ENCODE measurements at places on chromosomes 12 and 14.
A peak's percentile ranks its signal among the peaks of the same experiment; 100 is the strongest.

- no peak for DNase-seq
Observed at GRCh38 chr12:45611061-45611460, 118.4 kb upstream of the ARID2 start.

DNA sequence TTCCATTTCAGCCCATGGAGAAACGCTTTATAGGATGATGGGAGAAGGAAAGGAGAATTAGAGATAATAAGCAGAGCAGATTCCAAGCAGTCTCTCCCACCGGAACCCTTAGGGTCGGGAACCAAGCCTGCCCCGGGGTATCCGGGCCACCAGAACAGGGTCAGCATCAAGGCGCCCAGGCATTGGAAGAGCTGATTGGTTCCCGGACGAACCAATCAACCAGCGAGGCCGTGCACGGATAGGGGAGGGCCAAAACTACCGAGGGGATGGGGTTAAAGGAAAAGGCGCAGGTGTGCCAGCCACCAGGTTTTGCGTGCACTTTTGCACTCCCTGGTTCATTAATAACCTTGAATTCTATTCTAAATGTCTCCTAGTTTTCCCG lies 1.7 kb downstream of the PPM1H start:
- peak; percentile 73 for DNase-seq

- DNase-seq = no peak
Observed at GRCh38 chr12:93848523-93849101, 171.4 kb downstream of the CRADD start.

DNA sequence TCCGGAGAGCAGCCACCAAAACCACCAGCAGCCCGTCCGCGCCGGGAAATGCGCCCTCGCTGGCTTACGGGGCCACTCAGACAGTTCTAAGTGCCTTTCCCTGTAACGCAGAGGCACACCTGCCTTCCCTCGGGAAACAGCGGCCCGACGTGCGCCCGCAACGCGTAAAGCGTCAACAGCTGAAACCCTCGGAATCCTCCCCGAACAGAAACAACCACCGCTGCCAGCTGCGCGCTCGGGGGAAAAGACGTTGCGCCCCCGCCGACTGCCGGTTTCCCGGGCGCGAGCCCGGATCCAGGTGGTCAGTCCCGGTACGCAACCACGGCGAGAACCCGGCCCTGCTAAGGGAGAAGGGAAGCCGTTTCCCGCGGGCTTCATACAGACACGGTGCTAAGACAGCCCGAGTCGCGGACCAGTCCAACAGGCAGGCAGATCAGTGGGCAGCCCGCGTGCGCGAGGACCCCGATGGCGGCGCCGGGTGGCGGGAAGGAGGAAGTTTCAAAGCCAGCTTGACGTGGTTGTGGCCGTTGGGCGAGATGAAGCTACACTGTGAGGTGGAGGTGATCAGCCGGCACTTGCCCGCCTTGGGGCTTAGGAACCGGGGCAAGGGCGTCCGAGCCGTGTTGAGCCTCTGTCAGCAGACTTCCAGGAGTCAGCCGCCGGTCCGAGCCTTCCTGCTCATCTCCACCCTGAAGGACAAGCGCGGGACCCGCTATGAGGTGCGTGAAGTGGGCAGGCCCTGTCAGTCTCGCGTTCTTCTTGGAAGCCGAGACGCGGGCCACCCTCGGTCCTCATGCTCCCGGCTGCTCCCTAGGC lies at the start of gene LRR1:
Gene LRR1 (plus strand): TSS at position 456 of the 816 bp plus-strand sequence. CDS start 81 bp downstream, at position 537.
- peak; percentile 69 for DNase-seq

GRCh38 chr12:114820796-114821195 lies 136.8 kb upstream of the TBX3 start:
- DNase-seq = no peak

- peak; percentile 49 for DNase-seq
Observed at GRCh38 chr12:21774358-21775132, at the start of gene KCNJ8. KCNJ8 (minus strand) TSS chr12:21774706; CDS start chr12:21773616, 1,090 bp downstream.

- DNase-seq = no peak
Observed at GRCh38 chr14:68559949-68560348, 232.9 kb downstream of the ZFP36L1 start.

- DNase-seq = no peak
Observed at GRCh38 chr14:24037658-24038037, 14.2 kb upstream of the CARMIL3 start.

- no peak for DNase-seq
Observed at GRCh38 chr14:21267886-21268616, 1.2 kb downstream of the HNRNPC start.

GRCh38 chr14:31154956-31155355 lies 52.6 kb downstream of the HECTD1 start:
- no peak for DNase-seq

DNA sequence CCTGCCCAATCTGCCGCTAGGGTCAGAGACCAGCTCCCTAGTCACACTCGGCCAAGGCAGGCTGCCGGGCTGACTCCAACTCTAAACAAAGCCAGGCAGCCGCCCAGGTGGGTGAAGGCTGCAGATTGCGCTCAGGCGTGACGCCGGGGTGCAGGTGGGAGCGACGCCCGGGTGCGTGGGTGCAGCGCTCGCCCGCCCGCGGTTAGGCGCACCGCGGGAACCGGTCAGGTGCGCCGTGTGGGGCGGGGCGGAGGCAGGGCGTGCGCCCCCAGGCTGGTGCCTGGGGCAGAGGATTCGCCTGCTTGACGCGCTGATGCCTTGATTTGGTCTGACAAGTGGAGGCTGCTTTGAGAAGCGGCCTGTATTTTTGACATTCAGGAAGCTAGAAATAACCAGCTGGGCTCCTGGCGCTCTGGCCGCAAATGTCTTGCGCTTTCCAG lies 126.7 kb upstream of the HIF1A start:
- no peak for DNase-seq

DNA sequence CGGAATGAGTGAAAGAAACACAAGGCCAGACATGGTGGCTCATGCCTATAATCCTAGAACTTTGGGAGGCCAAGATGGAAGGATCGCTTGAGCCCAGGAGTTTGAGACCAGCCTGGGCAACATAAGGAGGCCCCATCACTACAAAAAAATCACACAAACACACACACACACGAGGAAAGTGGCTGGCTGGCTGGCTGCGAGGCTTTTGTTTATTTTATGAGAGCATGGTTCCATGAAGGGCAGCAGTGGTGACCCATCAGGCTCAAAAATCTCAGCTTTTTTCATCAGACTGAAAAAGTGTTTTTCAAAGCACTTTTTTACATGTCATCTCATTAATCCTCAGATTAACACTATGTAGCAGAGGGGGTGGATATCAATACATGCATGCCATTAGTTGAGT lies 27.7 kb downstream of the VDR start:
- DNase-seq = no peak

DNA sequence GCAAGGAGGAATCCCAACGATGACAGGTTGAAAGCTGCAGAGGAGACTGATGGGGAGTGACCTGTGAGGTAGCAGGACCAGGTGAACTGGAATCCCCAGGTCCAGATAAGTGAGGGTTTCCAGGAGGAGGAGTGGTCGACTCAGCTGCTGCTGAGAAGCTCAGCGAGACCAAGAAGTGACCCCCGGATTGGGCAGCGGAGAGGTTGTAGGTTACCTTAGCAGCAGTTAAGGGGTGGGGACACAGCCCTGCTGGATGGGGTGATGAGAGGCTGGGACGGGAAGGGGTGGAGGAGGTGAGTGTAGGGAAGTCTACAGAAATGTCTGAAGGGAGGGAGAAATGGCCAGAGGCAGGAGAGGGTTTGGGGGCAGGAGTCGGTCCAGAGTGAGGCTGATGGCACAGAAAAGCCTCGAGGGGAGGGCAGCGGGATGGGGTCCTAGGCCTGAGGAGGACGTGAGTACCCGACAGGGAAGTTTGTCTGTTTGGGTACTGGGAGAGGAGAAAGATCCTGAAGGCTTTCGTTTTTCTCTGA lies 2.6 kb upstream of the RCOR1 start:
- DNase-seq = no peak

- DNase-seq = peak; percentile 34
Observed at GRCh38 chr14:96039633-96040311, 610 bp downstream of the C14orf132 start.

GRCh38 chr12:131962069-131962468 lies 12.3 kb downstream of the EP400 start:
- DNase-seq = no peak

DNA sequence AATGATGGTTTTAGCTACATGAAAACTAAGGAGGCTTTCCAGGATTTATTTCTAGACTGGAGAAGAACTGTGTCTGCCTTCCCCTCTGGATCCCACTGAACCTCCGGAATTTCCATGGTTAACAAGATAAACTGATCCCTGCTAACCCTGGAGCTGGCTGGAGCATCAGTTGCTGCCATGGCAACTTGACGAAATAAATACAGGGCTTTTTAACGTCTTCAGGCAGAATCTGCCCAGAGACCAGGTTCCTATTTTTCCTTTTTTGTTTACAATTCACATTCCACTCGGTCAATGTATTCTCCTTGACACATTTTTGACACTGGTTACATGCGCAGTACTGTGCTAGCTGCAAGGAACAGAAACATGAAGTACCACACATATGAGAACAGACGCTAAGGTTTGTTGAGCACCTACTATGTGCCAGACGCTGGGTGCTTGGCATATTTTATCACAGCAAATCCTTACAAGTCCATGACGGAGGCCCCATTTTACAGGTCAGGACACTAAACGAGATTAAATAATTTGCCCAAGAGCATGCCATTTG lies 1.7 kb downstream of the C14orf132 start:
- DNase-seq = no peak

- no peak for DNase-seq
Observed at GRCh38 chr12:66962290-66962689, 283.4 kb upstream of the GRIP1 start.

- DNase-seq = no peak
Observed at GRCh38 chr14:103708750-103709187, 6.5 kb downstream of the XRCC3 start.

- no peak for DNase-seq
Observed at GRCh38 chr12:122148657-122149056, 25.4 kb downstream of the IL31 start.

- no peak for DNase-seq
Observed at GRCh38 chr12:45223868-45224267, 8.0 kb downstream of the ANO6 start.

GRCh38 chr12:8911606-8912268 lies 2.6 kb upstream of the PHC1 start:
- DNase-seq = no peak

GRCh38 chr14:24327303-24327702 lies 7.6 kb downstream of the ADCY4 start:
- DNase-seq = no peak
